MG63 (cell line): ENCODE measurements at places on chromosomes 5 and 9.
A peak's percentile ranks its signal among the peaks of the same experiment; 100 is the strongest.

DNA sequence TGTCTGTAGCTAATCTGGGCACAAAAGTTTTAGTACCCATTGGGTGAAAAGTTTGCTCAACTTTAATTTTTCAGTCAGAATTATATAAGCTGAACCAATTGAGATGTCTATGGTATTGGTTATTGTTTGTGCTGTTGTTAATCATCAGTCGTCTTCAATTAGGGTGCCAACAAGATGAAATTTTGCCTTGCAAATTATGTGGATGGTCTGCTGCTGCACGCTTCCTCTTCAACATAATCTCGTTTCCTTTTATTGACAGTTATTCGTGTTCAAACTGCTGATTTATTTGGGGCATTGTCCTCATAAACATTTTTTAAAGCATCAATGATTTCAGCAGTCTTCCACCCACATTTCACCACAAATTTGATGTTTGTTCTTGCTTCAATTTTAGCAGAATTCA is 194.0 kb downstream of the HTR1A start:
- DNase-seq, result no peak

DNA sequence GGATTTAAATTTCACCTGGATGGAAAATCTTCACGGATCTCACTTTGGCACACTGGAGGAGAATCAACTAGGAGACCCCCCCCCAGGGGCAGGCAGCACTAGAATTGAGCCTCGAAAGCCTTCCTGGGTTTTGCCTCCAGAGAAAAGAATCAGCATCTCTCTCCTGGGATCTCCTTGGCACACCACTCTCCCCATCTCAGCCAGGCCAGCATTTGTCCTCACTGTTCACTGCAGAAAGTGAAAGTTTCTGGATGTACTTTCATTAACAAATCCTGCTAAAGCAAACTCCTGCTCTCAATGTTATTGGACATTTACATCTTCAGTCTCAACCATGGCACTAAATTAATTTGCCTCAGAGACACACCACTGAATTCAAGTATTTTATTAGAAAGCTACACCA is 312.2 kb downstream of the SLIT3 start:
- no peak for DNase-seq

GRCh38 chr5:424301-425110 is 18.5 kb upstream of the EXOC3 start:
- DNase-seq, result no peak

DNA sequence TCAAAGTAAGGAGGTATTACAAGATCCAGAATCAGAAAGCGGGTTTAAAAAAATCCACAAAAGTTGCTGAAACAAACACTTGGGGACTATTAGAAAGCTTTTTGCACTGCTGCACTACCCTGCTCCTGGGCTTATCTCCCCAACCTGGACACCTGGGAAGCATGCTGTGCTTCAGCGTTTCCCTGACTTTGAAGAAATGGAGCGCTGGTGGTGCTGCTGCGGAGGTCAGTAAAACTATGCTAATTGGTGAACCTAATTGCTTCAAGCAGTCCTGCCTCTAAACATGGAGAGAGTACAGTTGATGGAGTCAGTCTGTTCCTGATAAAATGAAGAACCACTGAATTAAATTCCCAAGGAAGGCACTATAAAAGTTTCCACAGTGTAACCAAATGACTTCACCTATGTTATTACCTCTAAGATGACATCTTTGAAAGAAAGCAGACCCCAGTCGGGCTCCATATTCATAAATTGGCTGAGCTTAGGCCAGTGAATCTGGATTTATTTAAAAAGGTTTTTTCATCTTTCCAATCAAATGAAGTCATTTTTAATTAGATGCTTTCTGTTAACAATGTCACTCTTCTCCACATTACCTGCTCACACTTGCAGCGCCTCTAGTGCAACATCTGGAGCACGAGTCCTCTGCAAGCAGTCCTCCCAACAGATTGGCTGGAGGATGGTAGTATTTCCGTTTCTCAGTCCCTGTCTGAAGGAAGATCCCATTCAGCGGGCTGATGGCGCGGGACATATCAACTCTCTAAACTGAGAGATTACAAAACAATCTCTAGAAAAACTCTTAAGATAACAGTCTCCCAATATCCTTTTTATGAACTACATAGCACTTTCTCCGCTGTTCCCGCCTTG is 11.5 kb downstream of the NR2F1-AS1 start:
- DNase-seq, result no peak

GRCh38 chr5:103808464-103809106 is 246.0 kb upstream of the NUDT12 start:
- DNase-seq, result peak; percentile 44

DNA sequence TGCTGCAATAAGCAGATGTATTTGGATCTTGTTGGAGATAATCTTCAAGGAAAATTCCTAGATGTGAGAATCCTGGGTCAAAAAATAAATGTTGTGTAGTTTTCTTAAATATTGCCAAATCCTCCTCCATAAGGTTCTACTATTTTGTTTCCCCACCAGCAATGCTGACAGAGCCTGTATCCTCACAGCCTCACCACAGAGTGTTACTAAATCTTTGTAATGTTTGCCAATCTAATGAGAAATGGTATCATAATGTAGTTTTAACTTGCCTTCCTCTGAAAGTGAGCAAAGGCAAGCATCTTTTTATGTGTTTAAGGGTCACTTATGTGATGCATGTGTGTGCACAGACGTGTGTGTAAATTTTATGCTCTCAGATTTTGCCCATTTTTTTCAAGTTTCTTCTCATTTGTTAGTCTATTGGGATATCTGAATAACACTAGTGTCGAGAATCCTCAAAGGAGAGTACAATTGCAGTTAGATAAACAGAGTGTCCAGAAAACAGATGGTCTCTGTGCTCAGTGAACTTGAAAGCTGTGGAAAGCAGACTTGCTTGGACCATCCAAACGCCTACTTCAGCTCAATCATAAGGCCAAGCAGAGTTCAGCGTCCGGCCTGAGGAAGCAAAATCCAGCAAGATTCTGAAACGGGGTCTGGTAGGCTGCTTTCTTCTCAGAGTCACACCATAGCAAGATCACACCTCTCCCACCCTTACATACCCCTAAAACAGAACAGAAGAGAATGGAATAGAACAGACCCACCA is 35.7 kb upstream of the UGT3A1 start:
- DNase-seq, result no peak

DNA sequence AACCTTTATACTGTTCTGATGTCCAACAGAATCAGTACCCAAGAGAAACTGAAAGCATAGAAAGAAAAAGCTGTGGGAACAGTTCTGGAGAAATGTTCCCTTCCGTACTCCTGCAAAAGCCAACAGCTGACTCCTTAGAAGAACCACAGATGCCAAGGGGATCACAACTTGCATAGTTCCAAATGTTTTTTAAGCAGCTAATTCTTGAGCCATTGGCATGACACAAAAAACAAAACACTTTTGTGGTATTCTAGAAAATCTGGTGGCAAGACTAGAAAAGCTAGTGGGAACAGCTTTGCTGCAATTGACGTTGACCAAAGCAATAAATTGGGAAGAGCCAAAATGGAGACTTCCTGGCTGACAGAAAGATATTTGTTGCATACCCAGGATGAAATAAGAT is 189.9 kb downstream of the ARL15 start:
- DNase-seq, result no peak

DNA sequence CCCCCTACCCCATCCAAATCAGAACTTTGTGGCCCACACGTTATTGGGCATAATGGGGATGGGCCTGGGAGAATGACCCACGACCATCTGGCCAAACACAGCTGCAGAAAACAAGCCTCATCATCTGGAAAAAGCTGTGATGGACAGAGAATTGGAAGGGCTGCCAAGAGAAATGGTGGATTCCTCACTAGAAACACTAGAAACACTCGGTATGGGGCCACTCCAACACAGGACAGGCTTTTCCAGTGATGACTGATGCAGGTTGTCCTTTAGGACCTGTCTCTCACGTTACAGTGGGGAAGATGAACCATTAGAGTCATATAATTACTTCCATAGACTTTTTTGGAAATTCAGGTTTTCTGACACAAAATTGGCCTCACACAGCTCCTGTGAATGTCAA is 172.4 kb upstream of the TARS1 start:
- DNase-seq, result no peak

DNA sequence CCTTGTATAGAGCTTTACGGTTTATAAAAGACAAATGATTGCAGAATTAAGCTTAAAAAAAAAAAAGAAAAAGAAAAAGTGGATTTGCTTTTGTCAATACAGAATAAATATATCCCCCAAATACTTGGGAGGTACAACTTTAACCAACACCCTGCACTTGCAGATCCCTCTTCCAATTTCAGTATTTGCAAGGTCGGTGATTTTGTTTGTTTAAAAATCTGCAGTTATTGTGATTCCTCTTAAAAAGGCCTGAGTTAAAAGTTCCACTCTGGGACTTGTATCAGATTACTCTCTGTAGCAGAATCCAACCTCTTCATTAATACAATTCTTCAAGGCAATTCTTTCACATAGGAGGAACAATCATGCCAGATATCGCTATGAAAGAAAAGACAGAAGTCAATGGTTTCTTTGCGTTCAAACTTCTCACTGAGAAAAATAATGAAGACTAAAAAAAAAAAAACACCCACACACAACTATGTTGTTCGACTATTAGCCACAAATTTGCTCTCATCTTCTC is 400.9 kb downstream of the EBF1 start:
- DNase-seq, result no peak

DNA sequence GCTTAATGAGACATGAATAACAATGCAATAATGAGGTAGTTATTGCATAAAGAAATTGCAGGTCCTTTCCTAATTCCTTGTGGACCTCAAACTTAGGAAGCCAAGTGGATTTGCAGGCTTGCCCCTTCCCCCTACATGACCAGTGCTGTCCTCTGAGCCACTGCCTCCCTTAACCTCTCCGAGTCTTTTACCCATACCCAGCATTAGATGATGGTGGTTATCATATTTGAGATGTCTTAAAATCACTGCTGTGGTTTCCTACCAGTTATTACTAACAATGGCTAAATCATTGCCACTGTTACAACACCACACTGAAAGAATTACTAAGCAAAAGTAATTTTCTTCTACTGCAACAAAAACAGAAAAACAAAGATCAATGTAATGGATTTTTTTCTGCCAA is 170.8 kb downstream of the EDIL3 start:
- no peak for DNase-seq

- no peak for DNase-seq
Measured at GRCh38 chr9:75893106-75893505, 2.6 kb downstream of the PCSK5 start.

DNA sequence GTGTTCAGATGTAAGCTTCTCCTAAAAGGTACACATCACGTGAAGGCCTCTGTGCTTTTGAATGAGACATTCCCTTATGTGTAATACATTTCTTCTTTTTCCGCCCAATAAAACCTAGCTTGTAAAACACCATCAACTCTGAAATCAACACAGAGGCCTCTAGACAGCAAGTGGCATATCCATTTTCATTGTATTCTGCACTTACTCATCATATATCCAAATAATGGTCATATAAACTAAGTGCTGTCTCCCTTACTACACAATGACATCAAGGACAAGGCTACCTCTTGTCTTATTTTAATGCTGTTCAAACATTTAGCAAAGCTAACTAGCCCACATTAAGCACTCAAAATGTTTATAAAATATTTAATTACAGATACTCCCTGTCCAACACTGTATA is 108.5 kb downstream of the ELAVL2 start:
- no peak for DNase-seq

- peak; percentile 81 for DNase-seq
Measured at GRCh38 chr9:2559192-2560152, 62.1 kb upstream of the VLDLR start.

- DNase-seq, result no peak
Measured at GRCh38 chr9:133986061-133986460, 6.1 kb downstream of the VAV2 start.

DNA sequence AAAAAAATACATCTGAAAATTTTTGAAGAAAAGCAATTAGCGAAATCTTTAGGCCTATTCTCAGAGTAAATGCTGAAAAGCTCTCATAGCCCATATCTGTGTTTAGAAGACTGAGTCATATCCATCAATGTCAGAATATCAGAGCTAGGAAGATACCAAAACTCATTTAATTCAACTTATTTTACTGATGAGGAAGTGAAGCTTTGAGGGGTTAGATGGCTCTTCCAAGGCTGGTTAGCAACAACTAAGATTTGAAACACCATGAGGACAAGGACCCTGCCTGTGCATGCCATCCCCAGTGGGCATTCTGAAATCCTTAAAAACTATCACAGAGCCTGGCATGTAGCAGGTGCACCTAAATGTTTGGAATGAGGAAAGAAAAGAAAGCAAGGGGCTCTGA is 2.5 kb downstream of the FREM1 start:
- DNase-seq, result no peak

GRCh38 chr5:102453716-102454115 is 45.1 kb downstream of the SLCO6A1 start:
- DNase-seq, result no peak

GRCh38 chr9:1606253-1606652 is 408.9 kb upstream of the SMARCA2 start:
- no peak for DNase-seq

- DNase-seq, result no peak
Measured at GRCh38 chr5:122839731-122840130, 5.7 kb upstream of the SNX24 start.

GRCh38 chr9:1531424-1531823 is 481.3 kb downstream of the DMRT2 start:
- DNase-seq, result no peak

DNA sequence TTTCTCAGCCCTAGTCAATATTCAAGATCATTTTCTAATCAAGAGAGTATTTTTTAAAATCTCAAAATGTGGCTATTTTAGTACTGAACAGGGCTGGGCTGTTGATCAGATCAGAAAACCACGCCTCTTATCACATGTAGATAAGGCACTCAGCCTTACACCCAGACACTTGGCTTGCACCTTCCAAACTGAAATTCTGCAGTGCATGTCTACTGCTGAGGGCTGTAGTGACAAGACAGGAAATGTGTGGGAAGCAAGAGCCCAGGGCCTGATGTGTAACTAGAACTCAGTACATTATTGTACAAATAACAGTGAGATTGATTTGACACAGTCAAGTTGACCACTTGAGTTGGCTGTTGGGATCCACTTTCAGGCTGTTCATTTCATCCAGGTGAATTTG is 48.6 kb downstream of the UBE2QL1 start:
- DNase-seq, result no peak

GRCh38 chr9:35771943-35772342 is 17.9 kb upstream of the MSMP start:
- DNase-seq, result no peak

DNA sequence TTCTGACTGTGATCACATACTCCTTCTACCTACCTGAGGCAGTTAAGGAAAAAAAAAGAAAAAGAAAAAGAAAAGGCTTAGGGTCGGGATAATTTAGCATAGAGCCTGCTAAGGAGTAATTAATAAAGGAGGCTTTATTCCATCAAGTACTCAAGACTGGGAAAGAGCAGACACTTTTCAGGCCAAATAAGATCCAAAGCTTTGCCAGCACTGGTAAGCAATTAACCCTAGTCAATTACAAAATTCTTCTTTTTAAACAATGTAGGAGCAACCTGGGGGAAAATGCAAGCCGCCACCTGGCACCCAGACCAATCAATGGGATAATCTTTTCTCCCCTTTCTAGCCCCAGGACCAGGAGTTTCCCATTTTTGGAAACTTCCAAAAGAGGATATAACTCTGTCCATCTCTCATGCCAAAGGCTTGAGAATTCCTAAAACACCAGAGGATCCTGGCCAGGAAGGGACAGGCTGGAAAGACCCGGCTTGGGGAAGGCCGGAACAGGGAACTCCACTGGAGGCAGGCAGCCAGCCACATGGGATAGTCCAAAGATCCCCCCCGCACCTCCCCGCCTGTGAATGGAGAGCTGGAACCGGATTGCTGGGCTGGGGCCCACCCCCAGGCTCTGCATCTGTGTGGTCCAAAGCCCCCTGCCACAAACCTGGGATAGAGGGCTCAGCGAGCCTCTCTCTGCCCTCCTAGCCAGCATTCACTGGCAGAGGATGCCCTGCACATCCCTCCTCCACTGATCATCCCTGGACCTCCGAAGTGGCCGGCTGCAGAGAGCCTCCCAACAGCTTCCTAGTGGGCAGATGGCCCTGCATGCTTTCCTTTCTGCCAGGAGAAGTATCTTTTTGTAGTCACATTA is 117.8 kb downstream of the ZNF354C start:
- no peak for DNase-seq
